ENCODE measurements at places on chromosomes 7 and 10. TPM values are rescaled to one million over a fixed set of nuclear protein-coding genes. Genes with fewer than 3 reads are reported as not detected.
A peak's percentile ranks its signal among the peaks of the same experiment; 100 is the strongest.

DNA sequence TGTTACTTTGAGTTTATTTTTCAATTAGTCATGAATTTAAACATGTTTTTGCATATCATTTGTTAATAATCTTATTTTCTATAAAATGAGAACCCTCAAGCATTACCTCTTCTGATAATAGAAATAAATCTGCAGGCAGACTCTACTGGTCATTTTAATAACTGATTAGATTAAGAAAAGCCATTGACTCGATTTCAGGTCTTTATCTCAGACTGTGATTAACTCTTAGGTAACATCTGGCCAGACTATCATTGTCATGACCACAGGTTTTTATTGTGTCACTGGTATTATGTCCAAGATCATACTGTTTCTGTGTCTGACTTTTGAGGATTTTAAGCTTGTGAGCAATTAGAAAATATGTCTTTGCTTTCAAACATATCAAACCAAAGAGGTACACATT is 83.6 kb upstream of the SLC13A1 start:
- no peak for DNase-seq
- H3K36me3 ChIP-seq: no peaks in the 10 kb centered on the region
- no peak overlapping the region for H3K4me3 ChIP-seq
- H3K27ac ChIP-seq: no peak overlapping the region
- no peaks in the 10 kb centered on the region for H3K27me3 ChIP-seq

GRCh38 chr10:71782917-71783490 is 9.7 kb upstream of the VSIR start:
- H3K27me3 ChIP-seq: no peaks in the 10 kb centered on the region
- no peaks in the 10 kb centered on the region for H3K36me3 ChIP-seq
- H3K4me3 ChIP-seq: no peak overlapping the region

- no peaks in the 10 kb centered on the region for H3K36me3 ChIP-seq
- no peak for DNase-seq
- no peaks in the 10 kb centered on the region for H3K27me3 ChIP-seq
- H3K4me1 ChIP-seq: peaks cover 3% of the 10 kb centered on the region
These were observed 79.8 kb upstream of the MPP7 start for GRCh38 chr10:28382525-28383269.

- no peaks in the 10 kb centered on the region for H3K27me3 ChIP-seq
- DNase-seq: no peak
- H3K4me3 ChIP-seq: no peak within 1 kb of the TSS
- H3K27ac ChIP-seq: no peak within 1 kb of the TSS
These were observed at the start of gene HK1 for GRCh38 chr10:69278446-69278963. Gene HK1, plus strand, starts transcription at chr10:69278496.

DNA sequence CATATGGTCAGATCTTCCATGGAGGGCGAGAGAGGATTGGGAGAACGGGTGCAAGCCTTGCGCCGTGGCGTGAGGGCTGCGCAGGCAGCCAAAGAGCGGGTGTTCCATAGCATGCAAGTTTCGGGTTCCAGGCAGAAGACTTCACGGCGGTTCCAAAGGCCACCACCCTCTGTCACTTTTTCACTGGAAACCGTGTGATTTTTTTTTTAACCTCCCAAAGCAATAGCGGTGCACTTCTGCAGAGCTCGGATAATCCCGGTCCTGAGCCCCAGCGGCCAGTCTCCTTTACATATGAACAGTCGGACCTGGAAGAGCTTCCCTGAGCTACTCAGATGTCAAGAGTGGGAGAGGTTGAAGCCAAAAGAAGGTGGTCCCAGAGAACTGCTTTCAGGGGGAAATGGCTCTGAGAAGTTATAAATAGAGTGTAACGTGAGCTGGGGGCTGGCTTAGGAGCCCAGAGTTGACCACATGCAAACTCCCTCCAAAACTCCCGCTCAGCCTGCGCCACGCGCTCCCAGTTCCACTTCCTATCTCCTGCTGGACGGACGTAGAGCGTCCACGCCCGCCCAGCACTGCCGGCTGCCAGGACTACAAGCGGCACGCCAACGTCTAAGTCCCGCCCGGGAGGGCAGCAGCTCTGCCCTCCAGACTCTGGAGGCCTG is at the start of gene MEOX2:
MEOX2 (minus strand) TSS at position 389 of the 662 bp plus-strand sequence; CDS start at position 108, 281 bp downstream.
- H3K27me3 ChIP-seq: peaks cover 9% of the 10 kb centered on the region
- H3K27ac ChIP-seq: no peak within 1 kb of the TSS
- H3K36me3 ChIP-seq: no peaks in the 10 kb centered on the region
- H3K4me1 ChIP-seq: peaks cover 3% of the 10 kb centered on the region
- DNase-seq: peak; percentile 58
- peak within 1 kb of the TSS; percentile 42 for H3K4me3 ChIP-seq

DNA sequence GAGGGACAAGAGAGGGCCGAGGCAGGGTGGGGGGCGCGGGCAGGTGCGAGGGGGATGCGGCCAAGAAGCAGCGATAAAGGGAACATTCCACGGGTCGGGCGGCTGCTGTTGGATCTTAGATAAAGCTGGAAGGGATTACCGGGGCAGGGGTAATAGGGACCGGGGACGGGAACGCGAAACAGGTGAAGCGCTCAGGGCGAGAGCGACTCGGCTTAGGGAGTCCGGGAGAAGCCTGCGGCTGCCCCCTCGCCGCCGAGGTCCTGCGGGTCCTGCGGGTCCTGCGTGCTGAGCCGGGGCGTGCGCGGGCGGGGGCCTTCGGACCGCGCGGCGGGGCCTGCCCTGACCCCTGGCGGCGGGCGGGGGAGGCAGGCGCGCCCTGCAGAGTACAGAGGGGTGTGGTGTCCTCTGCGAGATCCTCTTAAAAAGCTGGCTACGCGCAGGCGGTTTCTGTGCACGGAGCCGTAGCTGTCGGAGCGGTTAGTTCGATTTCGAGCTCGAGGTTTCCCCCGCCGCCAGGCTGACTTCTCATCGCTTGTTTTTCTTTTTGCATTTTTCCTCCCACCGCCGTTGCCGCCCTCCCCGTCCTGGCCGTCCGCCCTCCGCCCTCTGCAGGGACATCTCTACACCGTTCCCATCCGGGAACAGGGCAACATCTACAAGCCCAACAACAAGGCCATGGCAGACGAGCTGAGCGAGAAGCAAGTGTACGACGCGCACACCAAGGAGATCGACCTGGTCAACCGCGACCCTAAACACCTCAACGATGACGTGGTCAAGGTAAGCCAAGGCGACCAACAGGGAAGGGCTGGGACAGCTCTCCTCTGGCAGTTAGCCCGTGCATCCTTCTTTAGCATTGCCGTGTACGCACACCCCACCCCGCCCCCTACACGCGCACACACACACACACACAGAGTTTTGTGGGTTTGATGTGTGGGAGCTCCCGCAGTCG is 1.4 kb downstream of the CAV1 start:
- H3K36me3 ChIP-seq: no peaks in the 10 kb centered on the region
- no peaks in the 10 kb centered on the region for H3K27me3 ChIP-seq
- H3K4me3 ChIP-seq: peak overlapping the region; percentile 40
- H3K4me1 ChIP-seq: peaks cover 3% of the 10 kb centered on the region
- H3K27ac ChIP-seq: peak overlapping the region; percentile 88
- DNase-seq: peak; percentile 58

- peak overlapping the region; percentile 8 for H3K4me3 ChIP-seq
- peaks cover 3% of the 10 kb centered on the region for H3K36me3 ChIP-seq
- no peak for DNase-seq
- no peaks in the 10 kb centered on the region for H3K27me3 ChIP-seq
- peak overlapping the region; percentile 53 for H3K27ac ChIP-seq
These were observed 63.2 kb downstream of the MKI67 start for GRCh38 chr10:128062881-128063563.

GRCh38 chr10:121411004-121411403 is 187.2 kb downstream of the FGFR2 start:
- no peaks in the 10 kb centered on the region for H3K27me3 ChIP-seq
- H3K36me3 ChIP-seq: no peaks in the 10 kb centered on the region
- no peak overlapping the region for H3K4me3 ChIP-seq
- H3K4me1 ChIP-seq: no peaks in the 10 kb centered on the region
- no peak for DNase-seq

DNA sequence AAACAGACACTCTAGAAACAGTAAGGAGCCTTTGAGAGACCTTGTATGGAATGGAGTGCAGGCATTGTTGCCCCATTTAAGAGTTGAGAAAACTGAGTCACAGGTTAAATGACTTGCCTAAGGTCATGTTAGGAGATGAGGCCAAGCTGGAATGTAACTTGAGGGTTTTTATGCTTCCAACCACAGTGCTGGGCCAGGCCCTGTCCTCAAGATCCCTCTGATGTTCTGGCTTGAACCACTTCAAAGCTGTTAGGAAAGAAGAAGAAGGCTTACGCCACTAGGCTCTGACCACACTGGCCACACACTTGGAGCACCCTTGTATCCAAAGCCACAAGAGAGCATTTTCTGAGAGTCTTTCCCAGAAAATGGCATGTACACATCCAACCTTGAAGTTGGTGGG is 42.7 kb downstream of the PLAU start:
- H3K4me3 ChIP-seq: no peak overlapping the region
- no peak for DNase-seq
- H3K27ac ChIP-seq: no peak overlapping the region
- H3K36me3 ChIP-seq: no peaks in the 10 kb centered on the region
- H3K4me1 ChIP-seq: no peaks in the 10 kb centered on the region
- no peaks in the 10 kb centered on the region for H3K27me3 ChIP-seq

- no peak overlapping the region for H3K4me3 ChIP-seq
- DNase-seq: no peak
- H3K27me3 ChIP-seq: no peaks in the 10 kb centered on the region
- no peak overlapping the region for H3K27ac ChIP-seq
- H3K36me3 ChIP-seq: no peaks in the 10 kb centered on the region
These were observed 404.6 kb downstream of the LRMDA start for GRCh38 chr10:75836064-75836463.

DNA sequence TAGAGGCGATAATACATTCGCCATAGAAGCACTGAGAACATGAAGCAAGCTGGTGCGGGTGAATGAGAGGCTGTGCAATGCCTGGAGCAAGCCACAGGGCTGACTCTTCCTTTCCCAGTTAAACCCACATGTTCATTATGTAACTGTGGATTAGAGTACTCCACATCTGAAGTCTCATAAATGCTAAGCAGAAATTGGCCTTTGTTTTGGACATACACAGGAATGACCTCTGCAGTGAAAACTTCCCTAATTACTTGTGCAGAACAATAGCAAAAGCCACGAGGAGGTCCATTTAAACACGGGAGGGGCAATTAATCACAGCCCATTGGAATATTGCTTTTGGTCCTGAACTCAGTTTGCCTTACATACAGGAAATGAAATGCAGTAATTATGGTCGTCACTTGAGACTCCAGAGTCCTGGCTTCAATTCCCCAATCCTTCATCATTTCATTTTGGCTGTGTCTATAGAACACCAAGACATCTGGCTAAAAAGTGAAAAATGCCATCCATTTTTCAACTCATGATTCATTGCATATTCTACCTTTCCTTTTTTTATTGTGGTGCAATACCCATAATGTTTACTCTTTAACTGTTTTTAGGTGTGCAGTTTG is 78.7 kb upstream of the CXCL12 start:
- no peaks in the 10 kb centered on the region for H3K27me3 ChIP-seq
- no peak overlapping the region for H3K4me3 ChIP-seq
- H3K27ac ChIP-seq: no peak overlapping the region
- no peaks in the 10 kb centered on the region for H3K36me3 ChIP-seq
- no peaks in the 10 kb centered on the region for H3K4me1 ChIP-seq
- no peak for DNase-seq

DNA sequence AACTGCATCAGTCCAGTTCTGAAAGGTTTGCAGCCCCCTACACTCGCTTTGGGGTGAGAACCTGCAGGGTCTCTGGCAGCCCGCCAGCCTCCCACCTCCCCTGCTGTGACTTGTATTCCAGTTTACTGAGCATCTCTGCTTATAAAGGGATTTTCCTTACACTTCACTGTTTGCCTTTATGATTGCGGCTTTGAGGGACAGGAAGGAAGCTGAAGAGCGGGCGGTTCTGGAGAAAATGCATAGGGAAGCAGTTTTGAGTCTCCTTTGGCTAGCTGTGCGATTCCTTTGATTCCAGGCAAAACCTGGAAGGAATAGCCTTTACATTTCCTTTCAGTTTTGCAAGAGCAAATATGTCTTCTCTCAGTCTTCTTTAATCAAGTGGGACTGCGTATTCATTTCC is 65.0 kb upstream of the TRIM8 start:
- H3K4me1 ChIP-seq: no peaks in the 10 kb centered on the region
- no peak overlapping the region for H3K4me3 ChIP-seq
- H3K27me3 ChIP-seq: no peaks in the 10 kb centered on the region
- DNase-seq: no peak
- H3K36me3 ChIP-seq: no peaks in the 10 kb centered on the region

GRCh38 chr7:5997210-5997808 is 11.5 kb downstream of the PMS2 start:
- no peaks in the 10 kb centered on the region for H3K27me3 ChIP-seq
- no peaks in the 10 kb centered on the region for H3K4me1 ChIP-seq
- peak; percentile 70 for DNase-seq
- H3K27ac ChIP-seq: no peak overlapping the region
- no peak overlapping the region for H3K4me3 ChIP-seq

GRCh38 chr7:31873816-31874597 is 187.0 kb downstream of the PPP1R17 start:
- no peak overlapping the region for H3K27ac ChIP-seq
- no peak overlapping the region for H3K4me3 ChIP-seq
- DNase-seq: no peak

DNA sequence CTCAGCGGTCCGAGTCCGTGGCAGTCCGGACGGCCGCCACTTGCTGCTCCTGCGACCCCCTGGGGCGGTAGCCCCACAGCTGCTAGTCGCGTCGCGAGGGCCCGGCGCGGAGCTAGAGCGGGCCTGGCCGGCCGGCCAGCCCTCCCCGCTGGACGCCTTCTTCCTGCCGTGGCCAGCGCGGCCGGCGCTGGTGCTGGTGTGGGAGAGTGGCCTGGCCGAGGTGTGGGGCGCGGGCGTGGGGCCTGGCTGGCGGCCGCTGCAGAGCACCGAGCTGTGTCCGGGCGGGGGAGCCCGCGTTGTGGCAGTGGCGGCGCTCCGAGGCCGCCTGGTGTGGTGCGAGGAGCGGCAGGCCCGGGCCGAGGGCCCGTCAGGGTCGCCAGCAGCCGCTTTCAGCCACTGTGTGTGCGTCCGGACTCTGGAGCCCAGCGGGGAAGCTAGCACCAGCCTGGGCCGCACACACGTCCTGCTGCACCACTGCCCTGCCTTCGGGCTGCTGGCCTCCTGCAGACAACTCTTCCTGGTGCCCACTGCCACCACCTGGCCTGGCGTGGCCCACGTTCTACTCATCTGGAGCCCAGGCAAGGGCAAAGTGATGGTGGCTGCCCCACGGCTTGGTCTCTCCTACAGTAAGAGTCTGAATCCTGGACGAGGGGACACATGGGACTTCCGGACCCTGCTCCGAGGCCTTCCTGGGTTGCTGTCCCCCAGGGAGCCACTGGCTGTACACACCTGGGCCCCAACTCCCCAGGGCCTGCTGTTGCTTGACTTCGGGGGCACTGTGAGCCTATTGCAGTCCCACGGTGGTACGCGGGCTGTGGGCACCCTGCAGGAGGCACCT is 631 bp downstream of the HPS6 start:
- H3K27ac ChIP-seq: peak overlapping the region; percentile 59
- H3K36me3 ChIP-seq: peaks cover 41% of the 10 kb centered on the region
- no peak for DNase-seq
- H3K4me3 ChIP-seq: peak overlapping the region; percentile 85
- H3K4me1 ChIP-seq: peaks cover 6% of the 10 kb centered on the region

LRCH4 gene
- 33.4 TPM for polyA plus RNA-seq

CHAT gene
- 0.81 TPM for polyA plus RNA-seq

GPR141 gene
- 0.44 TPM for polyA plus RNA-seq
